HEK293T (cell line): ENCODE measurements at places on chromosomes 2 and 18.
A peak's percentile ranks its signal among the peaks of the same experiment; 100 is the strongest.

- no peak for DNase-seq
Measured at GRCh38 chr18:12515550-12515949, 107.8 kb downstream of the PRELID3A start.

DNA sequence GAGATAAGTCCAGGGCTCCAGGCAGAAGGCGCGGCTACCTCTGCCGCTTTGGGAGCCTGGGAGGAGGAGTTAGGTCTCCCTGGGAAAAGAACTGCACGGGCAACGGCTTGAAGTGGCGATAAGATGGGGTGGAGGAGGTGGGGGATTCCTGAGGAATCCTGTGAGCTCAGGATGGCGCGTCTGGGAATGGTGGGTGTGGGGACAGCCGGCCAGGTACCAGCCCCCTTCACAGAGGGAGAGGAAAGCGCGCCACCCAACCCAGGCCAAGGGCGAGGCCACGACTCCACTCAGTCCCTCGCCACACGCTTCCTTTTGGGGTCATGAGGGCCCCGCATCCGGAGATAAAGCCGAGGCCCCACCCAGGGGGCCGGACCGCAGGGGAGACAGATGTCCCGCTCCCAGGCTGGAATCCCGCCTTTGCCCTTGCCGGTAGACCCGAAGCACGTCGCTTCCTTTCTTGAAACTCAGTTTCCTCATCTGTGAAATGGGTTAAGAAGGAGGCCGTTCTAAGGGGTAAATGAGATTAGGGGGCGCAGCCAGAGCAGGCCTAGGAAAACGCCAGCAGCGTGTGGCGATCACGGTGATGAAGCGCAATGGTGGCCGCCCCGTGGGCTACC, 1.7 kb upstream of the CTDSP1 start:
- peak; percentile 38 for DNase-seq

GRCh38 chr18:2049986-2050385, 521.3 kb downstream of the METTL4 start:
- no peak for DNase-seq

DNA sequence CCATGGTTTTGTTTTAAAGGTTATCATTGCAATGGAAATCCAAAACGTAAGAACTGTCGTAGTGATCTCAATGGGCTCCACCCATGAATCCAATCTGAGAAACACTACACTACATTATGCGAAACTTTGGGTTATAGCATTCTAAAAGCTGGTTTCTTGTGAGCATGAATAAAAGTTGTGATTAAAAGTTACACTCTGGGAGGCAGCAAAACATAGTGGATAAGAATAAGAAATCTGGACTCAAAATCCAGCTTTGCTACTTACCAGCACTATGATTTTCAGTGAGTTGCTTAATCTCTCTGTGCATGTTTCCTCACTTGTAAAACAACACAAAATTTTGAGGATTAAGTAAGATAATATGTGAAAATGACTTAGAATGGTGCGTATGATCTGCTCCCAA, 25.7 kb upstream of the THOC1 start:
- no peak for DNase-seq

GRCh38 chr18:43275546-43275945, 1.7 kb downstream of the SYT4 start:
- DNase-seq: no peak

DNA sequence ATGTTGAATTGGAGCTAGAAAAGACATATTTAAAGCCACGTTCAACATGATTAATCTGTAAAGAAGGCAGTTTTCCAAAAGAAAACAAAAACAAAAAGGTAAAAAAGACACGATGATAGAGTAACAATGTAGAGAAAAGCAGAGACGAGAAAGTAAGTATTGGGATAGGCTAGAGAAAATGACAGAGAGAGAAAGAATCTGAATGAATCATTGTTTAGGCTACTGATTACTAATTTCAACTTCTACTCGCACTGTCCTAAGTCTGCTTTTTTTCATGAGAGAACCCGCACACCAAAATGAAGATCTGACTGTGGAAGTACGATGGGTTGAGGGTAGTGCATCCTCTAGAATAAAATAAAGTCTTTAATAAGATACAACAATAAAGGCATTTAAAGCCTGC, 1599.2 kb upstream of the TMEFF2 start:
- no peak for DNase-seq

DNA sequence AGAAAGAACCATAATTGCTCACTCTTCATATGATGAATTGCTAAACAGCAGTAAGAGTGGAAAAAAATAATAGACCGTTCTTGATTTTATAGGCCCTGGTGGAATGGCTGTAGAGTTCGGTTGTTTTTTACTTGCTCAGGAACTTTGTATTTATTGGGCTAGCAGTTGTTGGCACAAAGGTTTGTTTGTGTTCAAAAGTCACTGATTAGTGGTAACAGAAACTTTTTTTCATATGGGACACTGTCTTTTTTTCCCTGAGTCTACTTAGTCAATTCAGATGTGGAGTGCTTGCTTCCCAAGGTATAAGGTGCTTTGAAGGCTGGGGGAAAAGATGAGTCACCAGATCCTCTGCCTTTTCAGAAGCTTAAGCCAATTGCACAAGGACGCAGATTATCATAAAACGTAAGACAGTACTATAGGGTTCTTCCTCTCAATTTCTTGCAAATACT, 25.8 kb downstream of the PHLPP1 start:
- DNase-seq: peak; percentile 12

DNA sequence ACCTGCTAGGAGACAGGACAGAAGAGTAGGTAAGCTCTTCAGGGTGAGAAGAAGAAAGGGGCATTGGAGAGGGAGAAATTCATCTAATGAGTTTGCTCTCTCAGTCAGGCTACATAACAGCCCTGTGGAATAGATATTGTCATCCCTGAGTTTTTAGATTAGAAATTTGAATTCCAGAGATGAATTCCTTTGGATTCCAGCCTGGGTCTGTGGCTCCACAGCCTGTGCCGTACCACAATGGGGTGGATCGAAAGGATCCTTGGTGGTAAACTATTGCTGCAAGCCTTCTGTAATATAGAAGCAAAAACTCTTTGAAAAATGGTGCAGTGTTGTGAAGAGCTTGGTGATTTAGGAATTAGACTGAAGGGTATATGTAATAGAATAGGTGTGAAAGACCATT, 21.0 kb downstream of the MYO1B start:
- DNase-seq: no peak

GRCh38 chr18:31185186-31185950, 22.7 kb upstream of the DSC1 start:
- no peak for DNase-seq

- no peak for DNase-seq
Measured at GRCh38 chr2:207571370-207571769, 41.6 kb downstream of the CREB1 start.

DNA sequence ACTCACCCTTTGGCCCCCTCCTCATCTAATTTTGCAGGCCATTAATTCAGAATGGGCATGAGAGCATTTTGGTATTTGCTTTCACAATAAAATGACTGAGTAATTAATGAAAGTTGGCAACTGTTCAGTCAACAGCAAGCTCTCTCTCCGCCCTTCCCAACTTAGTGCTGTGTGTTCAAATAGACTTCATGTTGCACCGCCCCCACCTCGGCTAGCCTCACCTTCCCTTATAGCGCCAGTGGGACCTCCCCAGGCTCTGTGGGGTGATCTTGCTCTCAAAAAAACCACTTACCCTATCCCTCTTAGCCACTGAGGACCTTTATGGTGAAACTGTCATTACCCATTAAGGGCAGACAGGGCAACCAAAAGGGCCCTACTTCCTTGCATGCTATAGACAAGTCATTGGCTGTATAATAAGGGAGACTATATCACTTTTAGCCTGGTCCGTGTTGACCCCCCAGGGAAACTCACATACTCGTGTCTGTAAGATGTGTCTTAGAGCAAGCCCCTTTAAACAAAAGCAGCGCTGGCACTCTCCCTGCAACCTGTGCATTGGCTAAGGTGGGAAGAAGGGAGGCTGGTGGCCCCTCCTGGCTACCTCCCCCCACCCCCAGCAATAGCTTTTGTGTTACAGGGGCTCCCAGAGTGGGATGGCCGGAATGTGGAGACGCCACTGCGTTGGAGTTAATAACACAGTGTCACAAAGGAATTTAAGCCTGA, 15.2 kb downstream of the EN1 start:
- no peak for DNase-seq

DNA sequence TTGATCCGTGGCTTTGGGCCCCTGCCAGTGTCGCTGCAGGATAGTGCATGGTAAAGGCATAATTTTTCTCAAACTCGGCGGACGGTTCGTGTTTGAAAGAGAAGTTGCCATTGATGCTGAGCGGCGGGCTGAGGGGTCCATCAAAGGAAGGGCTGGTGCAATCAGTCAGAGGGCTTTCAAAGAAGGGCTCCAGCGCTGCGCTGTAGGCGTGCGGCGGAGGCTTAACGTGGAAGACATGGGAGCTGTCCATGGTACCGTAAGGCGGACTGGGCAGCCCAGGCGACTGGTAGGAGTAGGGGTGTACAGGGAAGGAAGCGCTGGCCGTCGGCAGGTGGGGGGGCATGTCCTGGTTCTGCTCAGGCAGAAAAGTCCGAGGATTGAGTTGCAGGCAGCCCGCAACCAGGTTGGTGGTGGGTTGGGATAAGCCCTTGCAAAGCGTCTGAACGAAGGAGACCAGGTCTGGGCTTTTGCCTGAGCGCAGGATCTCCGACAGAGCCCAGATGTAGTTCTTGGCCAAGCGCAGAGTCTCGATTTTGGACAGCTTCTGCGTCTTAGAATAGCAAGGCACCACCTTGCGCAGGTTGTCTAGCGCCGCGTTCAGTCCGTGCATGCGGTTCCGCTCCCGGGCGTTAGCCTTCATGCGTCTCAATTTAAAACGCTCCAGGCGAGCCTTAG, 2.3 kb downstream of the NEUROD1 start:
- peak; percentile 42 for DNase-seq
